Thyroid gland (tissue), 4 donors: ENCODE measurements at places on chromosomes 3 and 15.

DNA sequence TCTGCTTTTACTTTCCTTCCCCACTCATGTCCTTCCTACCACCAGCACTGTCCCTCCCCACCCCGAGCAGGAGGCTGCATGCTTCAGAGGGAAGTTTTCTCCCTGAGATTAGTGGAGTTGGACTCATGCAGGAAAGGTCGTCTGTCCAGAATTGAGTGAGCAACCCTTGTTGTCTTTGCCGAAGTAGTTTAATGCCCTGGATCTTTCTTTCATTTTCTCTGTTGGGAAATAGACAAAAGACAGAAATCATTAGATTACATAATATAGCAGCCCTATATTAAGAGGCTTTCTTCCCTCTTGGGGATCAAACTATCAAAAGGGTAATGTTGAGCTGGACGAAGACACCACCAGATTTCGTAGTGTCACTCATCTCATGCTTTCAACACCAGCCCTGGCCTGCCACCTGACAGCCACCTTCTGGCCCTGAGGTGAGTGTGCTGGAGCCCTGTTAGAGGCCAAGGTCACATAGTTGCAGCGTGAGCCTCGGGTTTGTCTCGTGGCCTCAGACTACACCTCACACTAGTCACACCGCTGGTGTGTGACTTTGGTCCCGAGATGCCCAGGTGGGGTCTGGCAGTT is 231.0 kb downstream of the ITPR1 start:
- H3K4me1 ChIP-seq, result peaks cover 52% of the 10 kb centered on the region
- no peak overlapping the region for H3K4me3 ChIP-seq
- peak; percentile 68 for DNase-seq
- no peaks in the 10 kb centered on the region for H3K27me3 ChIP-seq
- H3K36me3 ChIP-seq, result no peaks in the 10 kb centered on the region

DNA sequence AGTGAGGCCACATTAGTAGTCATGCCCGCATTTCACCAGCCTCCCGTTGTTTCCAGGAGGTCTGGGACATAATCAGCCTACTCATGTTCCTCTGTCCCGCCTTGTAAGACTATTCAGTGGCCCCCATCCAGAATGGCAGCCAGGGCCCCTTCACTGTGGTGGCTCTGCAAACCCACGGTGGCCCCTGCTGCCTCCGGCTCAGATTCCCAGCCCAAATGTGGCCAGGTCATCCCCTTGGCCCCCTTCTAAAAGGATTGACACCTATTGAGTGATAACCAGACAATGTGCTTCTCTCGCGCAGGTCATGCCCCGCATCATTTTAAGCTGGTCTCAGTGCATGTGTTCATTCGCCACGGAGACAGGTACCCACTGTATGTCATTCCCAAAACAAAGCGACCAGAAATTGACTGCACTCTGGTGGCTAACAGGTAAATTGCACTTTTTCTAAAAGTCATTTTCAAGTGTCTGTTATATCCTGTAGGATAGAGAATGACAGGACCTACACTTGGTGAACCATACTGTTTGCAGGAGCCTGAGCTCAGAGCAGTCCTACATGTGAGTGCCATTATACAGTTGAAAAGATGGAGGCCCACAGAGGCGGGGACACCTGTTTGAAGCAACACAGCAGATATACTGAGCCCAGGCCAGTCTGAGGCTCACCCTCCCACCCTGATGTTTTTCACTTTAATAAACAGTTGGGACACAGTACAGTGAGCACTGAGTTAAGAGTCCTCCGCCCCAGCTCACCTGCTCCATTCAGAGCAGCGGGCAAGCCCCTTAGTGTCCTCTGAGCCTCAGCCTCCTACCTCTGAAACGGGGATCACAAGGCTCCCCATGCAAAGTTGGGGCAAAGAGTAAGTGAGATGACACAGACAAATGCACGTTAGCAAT is 47.7 kb downstream of the PXYLP1 start:
- no peak overlapping the region for H3K27ac ChIP-seq
- H3K27me3 ChIP-seq, result no peaks in the 10 kb centered on the region
- no peaks in the 10 kb centered on the region for H3K36me3 ChIP-seq
- DNase-seq, result no peak
- H3K4me3 ChIP-seq, result no peak overlapping the region

GRCh38 chr15:92151741-92152140 is 241.9 kb upstream of the ST8SIA2 start:
- H3K4me1 ChIP-seq, result no peaks in the 10 kb centered on the region
- no peaks in the 10 kb centered on the region for H3K27me3 ChIP-seq
- no peak overlapping the region for H3K27ac ChIP-seq
- H3K4me3 ChIP-seq, result no peak overlapping the region
- no peak for DNase-seq
- H3K36me3 ChIP-seq, result peaks cover 12% of the 10 kb centered on the region

GRCh38 chr3:42683875-42684598 is 1.3 kb upstream of the KLHL40 start:
- H3K4me3 ChIP-seq, result no peak overlapping the region
- DNase-seq, result no peak
- H3K36me3 ChIP-seq, result no peaks in the 10 kb centered on the region

DNA sequence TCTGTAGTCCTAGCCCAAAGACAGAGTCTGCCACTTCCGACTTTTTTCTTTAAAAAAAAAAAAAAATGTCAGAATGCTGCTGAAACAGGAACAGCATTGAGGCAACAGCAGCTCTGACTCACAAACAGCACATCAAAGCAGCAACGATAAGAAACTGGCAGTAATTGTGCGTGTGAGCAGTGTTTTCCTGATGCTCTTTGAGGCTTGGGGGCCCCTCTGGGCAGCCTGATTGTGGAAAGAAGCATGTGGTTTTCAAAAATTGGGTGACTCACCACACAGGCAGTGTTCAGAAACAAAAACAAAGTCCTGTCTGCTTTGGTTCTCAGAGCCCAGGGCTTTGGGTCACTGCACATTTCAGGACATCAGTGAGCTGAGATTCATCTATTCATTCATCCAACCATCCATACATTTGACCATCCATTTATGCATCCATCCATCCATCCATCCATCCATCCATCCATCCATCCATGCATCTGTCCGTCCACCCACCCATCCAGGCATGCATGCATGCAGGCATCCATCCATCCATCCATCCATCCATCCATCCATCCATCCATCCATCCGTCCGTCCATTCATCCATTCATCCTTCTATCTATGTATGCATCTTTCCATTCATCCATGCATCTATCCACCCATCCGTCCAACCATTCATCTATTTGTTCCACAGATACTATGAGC is 308.4 kb downstream of the RPLP1 start:
- H3K36me3 ChIP-seq, result no peaks in the 10 kb centered on the region
- no peaks in the 10 kb centered on the region for H3K4me1 ChIP-seq
- no peak overlapping the region for H3K4me3 ChIP-seq
- no peak overlapping the region for H3K27ac ChIP-seq

GRCh38 chr3:1728510-1728909 is 370.2 kb upstream of the CNTN4 start:
- H3K27me3 ChIP-seq, result no peaks in the 10 kb centered on the region
- H3K36me3 ChIP-seq, result no peaks in the 10 kb centered on the region
- no peaks in the 10 kb centered on the region for H3K4me1 ChIP-seq
- no peak overlapping the region for H3K27ac ChIP-seq
- no peak overlapping the region for H3K4me3 ChIP-seq

DNA sequence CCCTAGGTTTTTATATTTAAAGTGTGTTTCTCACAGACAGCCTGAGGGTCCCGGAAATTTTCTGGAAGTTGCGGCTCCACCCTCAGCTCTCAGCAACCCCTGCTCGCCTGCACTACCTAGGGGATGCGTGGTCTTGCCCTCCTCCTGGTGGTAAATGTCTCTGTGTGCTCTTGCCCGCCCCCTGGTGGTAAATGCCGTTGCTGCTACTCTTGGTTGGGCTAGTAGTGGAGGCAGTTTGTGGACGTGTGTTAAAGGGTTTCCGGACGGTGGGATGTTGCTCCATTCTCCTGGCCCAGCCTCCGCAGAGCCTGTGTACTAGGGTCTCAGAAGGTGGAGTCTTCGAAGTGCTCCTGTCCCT is 27.4 kb downstream of the STOML1 start:
- DNase-seq, result peak; percentile 71
- H3K27ac ChIP-seq, result no peak overlapping the region
- no peaks in the 10 kb centered on the region for H3K36me3 ChIP-seq
- no peaks in the 10 kb centered on the region for H3K4me1 ChIP-seq
- H3K27me3 ChIP-seq, result no peaks in the 10 kb centered on the region

DNA sequence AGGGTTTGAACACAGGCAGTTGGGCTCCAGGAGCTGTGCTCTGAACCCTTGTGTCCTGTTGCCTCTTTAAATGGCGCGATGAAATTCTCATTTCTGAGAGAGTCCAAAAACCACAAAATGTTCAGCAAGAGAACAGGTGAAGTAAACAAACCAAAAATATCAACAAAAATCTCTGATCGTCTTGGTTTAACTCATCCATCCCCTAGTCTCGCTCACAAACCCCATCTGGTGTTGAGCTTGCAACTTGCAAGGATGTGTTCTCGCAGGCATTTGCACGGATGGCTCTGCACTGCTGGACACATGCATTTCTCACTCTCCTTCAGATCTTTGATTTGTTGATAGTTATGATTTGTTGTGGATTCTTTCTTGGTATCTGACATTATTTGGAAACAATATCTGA is 31.1 kb downstream of the FAH start:
- DNase-seq, result no peak
- no peak overlapping the region for H3K4me3 ChIP-seq
- H3K27me3 ChIP-seq, result no peaks in the 10 kb centered on the region
- H3K27ac ChIP-seq, result no peak overlapping the region

GRCh38 chr3:190101320-190102011 is 19.2 kb downstream of the P3H2 start:
- no peaks in the 10 kb centered on the region for H3K27me3 ChIP-seq
- no peaks in the 10 kb centered on the region for H3K36me3 ChIP-seq
- no peak for DNase-seq

GRCh38 chr3:128546646-128547045 is 53.6 kb upstream of the GATA2 start:
- no peak for DNase-seq
- no peak overlapping the region for H3K4me3 ChIP-seq
- no peaks in the 10 kb centered on the region for H3K4me1 ChIP-seq

DNA sequence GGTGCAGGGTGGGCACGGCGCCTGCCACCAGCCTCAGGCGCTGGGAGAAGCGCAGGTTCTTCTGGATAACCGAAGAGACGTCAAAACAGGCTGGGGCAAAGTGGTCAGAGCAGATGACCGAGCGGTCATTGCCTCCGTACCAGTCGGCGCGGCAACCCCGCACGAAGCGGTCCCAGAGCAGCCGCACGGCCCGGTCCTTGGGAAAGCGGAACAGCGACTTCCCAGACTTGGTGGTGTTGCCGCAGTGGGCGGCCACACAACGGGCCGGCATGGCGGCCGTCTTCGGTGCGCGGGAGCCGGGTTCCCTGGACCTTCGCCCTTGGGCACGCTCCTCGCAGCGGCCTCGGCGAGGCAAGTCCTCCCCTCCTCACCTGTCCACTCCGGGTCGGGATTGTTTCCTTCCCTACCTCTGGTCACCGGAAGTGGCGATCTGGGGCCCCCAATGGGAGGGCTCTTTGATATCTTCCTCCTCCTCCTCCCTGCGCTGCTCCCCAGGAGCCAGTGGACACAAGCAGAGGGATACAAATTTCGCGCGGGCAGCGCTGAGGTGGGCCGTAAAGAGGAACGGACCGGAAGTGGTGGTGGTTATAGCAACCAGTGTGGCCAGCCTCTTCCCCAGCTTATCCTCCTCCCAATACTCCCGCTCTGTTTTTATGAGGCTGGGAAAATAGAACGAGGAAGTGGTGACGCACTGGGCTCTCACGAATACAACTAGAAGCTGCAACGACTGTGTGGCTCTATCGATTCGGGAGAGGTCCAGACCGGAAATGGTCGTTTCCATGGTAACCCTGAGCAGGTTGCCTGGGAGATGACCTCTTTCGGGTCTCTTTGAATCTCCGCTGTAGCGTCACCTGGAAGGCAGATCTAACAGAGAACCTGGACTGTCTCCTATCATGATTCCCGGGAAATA is at the start of the genes LRRC49 and THAP10:
TSS of gene LRRC49 (plus strand) at position 825 of the 910 bp plus-strand sequence. CDS start at position 894, 69 bp downstream.
TSS of gene THAP10 (minus strand) at position 432 of the 910 bp plus-strand sequence. CDS start at position 271, 161 bp downstream.
- peak within 1 kb of the TSS; percentile 53 for H3K4me3 ChIP-seq
- H3K36me3 ChIP-seq, result no peaks in the 10 kb centered on the region

GRCh38 chr3:156677536-156677935 is 3.1 kb downstream of the TIPARP start:
- H3K27me3 ChIP-seq, result no peaks in the 10 kb centered on the region
- no peaks in the 10 kb centered on the region for H3K36me3 ChIP-seq
- no peak for DNase-seq
- H3K4me1 ChIP-seq, result peaks cover 35% of the 10 kb centered on the region

DNA sequence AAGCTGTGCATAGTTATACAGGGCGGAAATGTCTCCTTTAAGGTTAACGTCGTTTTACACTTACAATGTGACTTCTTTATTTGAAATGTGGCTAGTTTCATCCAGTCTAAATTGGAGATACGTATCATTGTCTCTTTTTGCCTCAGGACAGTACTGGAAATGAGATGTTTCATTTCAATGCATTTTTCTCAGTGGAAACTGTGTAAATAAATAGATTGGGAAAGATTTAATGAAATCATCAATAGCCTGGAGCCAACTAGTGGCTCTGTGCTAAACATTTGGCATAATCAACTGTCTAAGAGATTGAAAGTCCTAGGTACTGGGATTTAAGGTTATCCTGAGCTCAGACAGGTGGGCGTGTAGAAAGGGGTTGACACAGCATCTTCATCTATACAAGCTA is 691.5 kb upstream of the CCDC54 start:
- no peaks in the 10 kb centered on the region for H3K36me3 ChIP-seq
- H3K4me1 ChIP-seq, result no peaks in the 10 kb centered on the region
- H3K27ac ChIP-seq, result no peak overlapping the region
- no peaks in the 10 kb centered on the region for H3K27me3 ChIP-seq

DNA sequence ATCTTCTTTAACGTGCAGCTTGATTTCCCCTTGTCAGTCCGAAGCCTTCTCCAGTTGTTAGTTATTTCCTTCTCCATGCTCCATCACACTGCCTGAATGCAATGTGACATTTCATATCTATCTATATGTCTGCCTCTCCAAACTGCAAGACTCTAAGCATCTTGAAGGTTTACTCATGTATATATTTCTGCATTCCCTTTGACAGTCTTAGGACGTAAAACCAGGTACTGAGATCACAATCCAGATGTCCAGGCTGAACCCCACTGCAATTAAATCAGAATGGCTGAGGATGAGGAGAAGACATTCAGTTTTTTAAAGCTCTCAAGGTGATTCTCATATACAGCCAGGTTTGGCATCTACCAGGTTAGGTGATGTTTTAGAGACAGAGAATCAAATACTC is 6.1 kb upstream of the SATB1 start:
- H3K27me3 ChIP-seq, result no peaks in the 10 kb centered on the region
- no peak overlapping the region for H3K4me3 ChIP-seq
- no peaks in the 10 kb centered on the region for H3K4me1 ChIP-seq
- DNase-seq, result no peak

- H3K27ac ChIP-seq, result no peak overlapping the region
- no peak overlapping the region for H3K4me3 ChIP-seq
- no peaks in the 10 kb centered on the region for H3K36me3 ChIP-seq
- no peak for DNase-seq
- no peaks in the 10 kb centered on the region for H3K27me3 ChIP-seq
Observed at GRCh38 chr3:111033470-111034050, 38.1 kb upstream of the NECTIN3 start.

- no peak overlapping the region for H3K4me3 ChIP-seq
- no peaks in the 10 kb centered on the region for H3K27me3 ChIP-seq
- no peaks in the 10 kb centered on the region for H3K36me3 ChIP-seq
- H3K4me1 ChIP-seq, result peaks cover 17% of the 10 kb centered on the region
- H3K27ac ChIP-seq, result peak overlapping the region; percentile 40
- DNase-seq, result no peak
Observed at GRCh38 chr3:10173095-10173925, 8.6 kb downstream of the IRAK2 start.

- DNase-seq, result no peak
- no peaks in the 10 kb centered on the region for H3K36me3 ChIP-seq
- no peaks in the 10 kb centered on the region for H3K27me3 ChIP-seq
- no peak overlapping the region for H3K4me3 ChIP-seq
Observed at GRCh38 chr3:61772456-61772855, 211.1 kb downstream of the PTPRG start.
